ENCODE measurements at places on chromosomes 11 and 22. TPM values are rescaled to one million over a fixed set of nuclear protein-coding genes. Genes with fewer than 3 reads are reported as not detected.

APOL4 gene
- total RNA-seq, result not detected

SRRD gene
- 34.1 TPM for total RNA-seq

PHETA2 gene
- 11.2 TPM for total RNA-seq

TPCN2 gene
- total RNA-seq, result 6.3 TPM

DGAT2 gene
- total RNA-seq, result 1.8 TPM

CASP1 gene
- total RNA-seq, result not detected

LARGE2 gene
- 2.5 TPM for total RNA-seq

MYOD1 gene
- total RNA-seq, result not detected

RNH1 gene
- 204 TPM for total RNA-seq

PITPNM1 gene
- total RNA-seq, result 58.9 TPM

INPP5J gene
- total RNA-seq, result 3.0 TPM

SESN3 gene
- 4.9 TPM for total RNA-seq

NRXN2 gene
- total RNA-seq, result 0.29 TPM

DNA sequence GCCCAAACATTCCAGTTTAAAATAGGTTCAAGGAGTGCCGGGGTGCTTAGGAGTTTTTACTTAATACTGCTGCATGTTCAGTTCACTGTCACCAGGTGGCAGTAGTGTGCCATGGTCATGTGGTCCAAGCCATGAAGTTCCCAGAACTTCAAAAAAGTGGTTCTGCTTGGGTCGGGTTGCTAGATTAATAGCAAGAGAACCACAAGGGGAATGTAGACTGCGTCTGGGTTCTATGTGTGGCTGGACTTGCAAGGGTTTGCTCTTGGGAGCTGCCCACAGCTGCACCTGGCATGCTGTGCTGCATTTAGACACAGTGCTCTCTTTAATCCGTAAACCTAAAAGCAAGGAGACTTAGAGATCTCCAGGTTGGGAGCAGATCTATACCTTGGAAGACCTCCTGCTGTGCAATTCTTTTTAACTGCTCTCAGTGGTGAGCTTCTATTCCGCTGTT, 6.5 kb upstream of the SPON1 start:
- no peak for DNase-seq

- no peak for DNase-seq
Observed at GRCh38 chr11:85590848-85591483, 36.2 kb downstream of the DLG2 start.

DNA sequence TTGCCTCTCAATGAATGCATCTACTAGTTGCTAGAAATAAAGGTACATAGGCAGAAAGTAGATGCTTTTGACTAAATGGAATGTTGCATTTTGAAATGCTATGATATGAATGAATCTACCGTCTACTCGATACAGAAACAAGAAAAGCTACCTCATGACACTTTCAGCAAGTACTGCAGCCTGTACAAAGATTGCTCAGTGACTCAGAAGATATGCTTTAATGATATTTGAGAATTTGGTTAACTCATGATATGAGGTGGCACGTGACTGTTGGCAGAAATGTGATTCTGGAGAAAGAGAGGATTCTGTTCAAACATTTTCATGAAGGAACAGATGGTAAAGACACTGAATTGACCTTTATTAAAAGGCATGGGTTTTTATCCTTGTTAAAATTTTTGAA, 76.0 kb downstream of the HSD17B12 start:
- no peak for DNase-seq

- no peak for DNase-seq
Observed at GRCh38 chr11:11806074-11806473, 35.7 kb upstream of the USP47 start.

- no peak for DNase-seq
Observed at GRCh38 chr11:66325263-66325671, 8.4 kb upstream of the CD248 start.

DNA sequence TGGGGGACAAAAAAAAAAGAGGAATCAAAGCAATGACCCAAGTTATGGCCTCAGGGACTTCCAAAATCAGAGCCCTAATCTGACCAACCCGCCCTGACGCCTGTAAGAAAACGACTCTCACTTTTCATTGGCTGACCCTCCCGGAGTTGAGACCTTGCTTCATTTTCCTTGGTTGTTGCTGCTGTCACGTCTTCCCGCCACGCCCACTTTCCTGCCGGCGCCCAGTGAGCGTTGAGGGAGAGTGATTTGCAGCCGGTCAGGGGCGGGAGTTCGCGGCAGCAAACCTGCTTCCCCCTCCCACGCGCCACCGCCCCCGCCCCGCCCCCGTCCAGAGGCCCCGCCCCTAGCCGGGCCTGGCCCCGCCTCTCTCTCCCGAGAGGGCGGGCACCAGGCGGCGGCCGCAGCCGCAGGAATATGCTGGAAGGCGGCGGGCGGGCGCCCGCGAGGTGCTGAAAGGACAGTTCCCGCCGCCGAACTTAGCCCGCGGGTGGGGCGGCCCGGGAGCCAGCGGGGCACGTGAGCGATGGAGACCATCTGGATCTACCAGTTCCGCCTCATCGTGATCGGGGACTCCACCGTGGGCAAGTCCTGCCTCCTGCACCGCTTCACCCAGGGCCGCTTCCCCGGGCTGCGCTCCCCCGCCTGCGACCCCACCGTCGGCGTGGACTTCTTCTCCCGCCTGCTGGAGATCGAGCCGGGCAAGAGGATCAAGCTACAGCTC, at the start of gene RAB39A:
TSS of gene RAB39A (plus strand) at position 403 of the 721 bp plus-strand sequence. CDS start at position 524, 121 bp downstream.
- peak; percentile 53 for DNase-seq

DNA sequence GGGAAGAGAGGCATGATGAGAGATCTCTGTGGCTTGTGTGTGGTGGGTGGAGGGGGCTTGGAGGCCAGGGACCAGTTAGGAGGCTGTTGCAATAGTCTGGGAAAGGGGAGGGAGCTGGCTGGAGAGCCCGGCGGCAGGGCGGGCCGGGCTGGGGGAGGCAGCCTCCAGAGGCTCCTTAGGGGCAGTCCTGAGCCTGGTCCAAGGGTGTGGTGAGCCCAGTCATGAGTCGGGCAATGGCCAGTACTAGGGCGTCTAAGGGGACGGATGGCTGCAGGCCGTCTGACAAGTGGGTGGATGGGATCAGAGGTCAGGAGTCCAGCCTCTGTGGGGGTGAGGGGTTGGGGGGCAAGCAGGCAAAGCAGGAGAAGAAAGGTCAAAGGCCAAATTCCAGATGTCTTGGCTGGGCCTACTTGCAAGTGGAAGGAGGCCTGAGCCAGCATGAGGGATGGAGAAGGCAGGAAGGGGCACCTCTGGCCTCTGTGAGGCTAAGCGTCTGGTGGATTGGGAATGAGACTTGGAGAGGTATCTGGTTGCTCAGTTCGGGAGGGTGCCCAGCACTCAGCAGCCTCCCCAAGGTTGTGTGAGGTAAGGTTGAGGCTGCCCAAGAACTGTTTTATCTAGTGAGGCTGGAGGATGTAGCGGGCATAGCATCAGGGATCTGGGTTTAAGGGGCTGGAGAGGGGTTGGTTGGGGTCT, 6.0 kb upstream of the CD248 start:
- no peak for DNase-seq

DNA sequence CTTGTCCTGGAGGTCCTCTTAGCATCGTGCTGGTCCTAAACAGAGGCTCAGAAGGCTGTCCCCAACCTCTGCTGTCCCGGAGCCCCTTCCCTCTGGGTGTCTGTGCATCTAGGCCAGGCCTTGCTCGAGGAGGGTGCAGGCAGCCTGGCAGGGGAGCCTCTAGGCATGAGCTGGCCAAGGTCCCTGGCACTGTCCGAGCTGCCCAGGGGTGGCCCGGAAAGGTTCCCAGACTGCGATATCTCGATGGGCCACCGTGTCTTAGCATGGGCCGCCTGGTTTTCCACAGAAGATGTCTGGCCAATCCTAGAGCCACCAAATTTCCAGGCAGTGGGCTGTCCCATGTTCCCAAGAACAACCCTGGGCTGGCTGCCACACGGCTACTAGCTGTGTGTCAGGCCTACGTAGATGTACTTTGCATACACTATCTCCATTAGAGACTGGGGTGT, 24.6 kb upstream of the SMIM38 start:
- no peak for DNase-seq

DNA sequence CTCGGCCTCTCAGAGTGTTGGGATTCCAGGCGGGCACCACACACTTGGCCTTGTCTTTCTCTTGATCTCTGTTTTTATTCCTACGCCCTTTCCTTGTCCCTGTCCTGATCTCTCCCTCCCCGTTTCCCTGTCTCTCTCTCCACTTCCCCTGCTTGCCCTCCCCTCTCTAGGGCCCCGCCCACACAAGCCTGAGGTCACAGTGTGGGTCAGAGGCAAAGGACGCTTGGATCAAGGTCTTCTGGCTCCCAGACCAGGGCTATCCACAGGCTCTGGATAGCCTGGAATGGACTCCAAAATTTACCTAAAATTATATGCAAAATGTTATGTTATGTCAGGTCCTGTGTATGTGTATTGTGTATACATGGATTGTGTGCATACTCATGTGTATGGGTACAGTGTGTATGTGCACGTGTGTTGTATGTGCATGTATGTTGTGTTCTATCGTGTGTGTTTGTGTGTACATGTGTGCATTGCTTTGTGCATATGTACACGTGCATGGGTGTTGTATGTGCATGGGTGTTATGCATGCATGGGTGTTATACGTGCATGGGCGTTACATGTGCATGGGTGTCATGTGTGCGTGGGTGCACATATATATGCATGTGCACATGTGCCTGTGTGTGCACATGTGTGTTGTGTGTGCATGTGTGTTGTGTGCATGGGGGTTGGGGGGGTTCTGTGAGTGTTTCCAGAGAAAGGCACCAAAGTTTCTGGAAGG, 38.3 kb downstream of the TP53I11 start:
- no peak for DNase-seq

DNA sequence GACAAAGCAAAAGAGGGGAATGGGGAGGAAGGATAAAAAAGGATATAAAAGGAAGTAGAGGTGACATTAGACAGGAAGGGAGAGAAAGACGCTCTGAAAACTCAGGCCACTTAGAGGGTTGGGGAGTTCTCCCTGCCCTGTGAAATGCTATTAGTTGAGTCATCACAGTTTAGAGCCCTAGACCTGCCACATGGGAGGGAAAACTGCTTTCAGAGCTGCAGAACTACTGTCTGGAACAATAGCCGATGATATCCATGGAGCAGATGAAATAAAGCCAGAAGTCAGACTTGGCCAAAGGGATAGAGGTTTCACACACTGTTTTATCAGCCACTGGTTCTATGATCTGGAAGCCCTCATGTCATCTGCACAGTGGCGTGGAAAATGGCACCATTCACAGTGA, 157.9 kb downstream of the NCAM1 start:
- DNase-seq, result no peak

- DNase-seq, result no peak
Observed at GRCh38 chr22:26851125-26851524, 193.7 kb downstream of the MIAT start.

- DNase-seq, result no peak
Observed at GRCh38 chr22:40878922-40879321, 17.0 kb upstream of the DNAJB7 start.

DNA sequence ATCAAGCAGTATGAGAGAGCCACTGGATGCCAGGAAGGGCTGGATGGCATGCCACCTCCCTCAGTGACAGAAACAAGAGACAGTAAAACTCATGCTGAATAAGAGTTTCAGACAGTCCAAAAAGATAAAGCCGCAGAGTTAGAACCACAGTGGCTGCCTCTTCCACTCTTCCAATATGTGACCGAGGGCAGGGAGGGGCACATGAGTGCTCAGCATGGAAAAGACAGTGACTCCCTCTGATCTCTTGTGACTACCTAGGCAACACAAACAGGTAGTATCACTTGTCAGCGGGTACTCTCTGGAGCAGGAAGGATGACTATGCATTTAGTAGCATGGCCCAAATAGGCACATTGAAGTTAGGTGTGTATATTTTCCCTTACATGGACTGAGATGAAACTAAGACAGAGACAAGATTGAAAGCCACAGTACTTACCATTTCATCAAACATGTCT, 295.4 kb downstream of the CADM1 start:
- DNase-seq, result no peak

GRCh38 chr22:46072110-46072881, 78.0 kb upstream of the PPARA start:
- DNase-seq, result no peak

- DNase-seq, result no peak
Observed at GRCh38 chr22:24523873-24524272, 28.7 kb downstream of the UPB1 start.

- no peak for DNase-seq
Observed at GRCh38 chr11:47356129-47356997, 3.9 kb upstream of the MYBPC3 start.

DNA sequence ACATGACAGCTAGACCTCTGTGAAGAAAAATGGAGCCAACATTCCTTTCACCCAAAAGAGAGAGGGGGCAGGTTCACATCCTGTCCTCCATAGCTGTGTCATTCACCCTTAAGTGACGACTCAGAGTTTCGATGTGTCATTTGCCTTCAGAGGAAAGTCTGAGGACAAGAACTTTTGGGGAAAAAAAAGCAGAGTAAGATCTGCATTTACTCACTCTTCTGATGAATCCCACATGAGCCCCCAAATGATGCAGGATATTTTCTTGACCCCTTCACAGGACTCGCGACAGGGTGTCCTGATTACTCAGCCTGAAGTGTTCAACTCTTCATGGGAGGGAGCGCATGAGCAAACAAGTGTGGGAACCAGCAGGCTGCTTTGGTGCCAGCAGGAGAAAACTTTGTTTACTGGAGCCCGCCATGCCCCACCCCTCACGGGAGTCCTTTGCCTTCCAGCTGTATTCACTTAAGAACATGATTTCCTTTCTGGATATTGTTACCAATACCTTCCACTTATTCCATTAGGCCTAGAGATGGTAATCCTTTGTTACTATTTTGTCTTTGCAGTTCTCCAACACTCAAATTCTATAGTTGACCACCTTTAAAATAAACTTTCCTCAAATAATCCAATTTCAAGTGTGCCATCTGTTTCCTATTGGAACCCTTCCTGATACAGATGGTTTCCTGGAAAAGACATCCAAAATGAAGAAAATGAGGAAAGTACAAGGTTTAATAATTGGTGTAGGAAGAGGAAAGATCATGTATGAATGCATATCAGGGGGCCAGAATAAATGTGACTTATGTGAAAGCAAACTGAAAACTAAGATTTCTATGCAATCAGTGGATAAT, 729.8 kb downstream of the FAM181B start:
- DNase-seq, result no peak

DNA sequence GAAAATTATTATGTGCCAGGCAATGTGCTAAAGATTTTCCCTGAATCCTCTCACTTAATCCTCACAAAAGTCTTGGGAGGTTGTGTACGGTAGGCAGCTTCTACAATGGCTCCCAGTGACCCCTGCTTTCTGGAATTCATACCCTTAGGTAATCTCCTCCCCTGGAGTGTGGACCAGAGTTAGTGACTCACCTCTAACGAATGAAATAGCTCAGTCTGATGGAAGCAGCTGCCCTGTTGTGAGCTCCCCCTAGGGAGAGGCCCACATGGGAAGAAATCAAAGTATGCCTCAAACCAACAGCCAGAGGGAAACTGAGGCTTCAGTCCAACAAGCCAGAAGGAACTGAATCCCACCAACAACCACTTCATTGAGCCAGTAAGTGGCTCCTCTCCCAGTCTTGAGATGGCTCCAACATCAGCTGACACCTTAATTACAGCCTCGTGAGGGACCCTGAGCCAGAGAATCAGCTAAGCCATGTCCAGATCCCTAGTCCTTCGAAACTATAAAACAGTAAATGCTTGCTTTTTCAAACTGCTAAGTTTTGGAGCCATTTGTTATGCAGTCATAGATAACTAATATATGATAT, 98.9 kb upstream of the ISX start:
- DNase-seq, result peak; percentile 22
